ENCODE measurements at places on chromosomes 2 and 18. TPM values are rescaled to one million over a fixed set of nuclear protein-coding genes. Genes with fewer than 3 reads are reported as not detected.

COL6A3 gene
- total RNA-seq, result 94.4 TPM

ANKRD62 gene
- not detected for total RNA-seq

CNTNAP5 gene
- total RNA-seq, result not detected

KCNG2 gene
- total RNA-seq, result not detected

CXCR1 gene
- total RNA-seq, result 1.9 TPM

LYG1 gene
- 0.42 TPM for total RNA-seq

SLC39A6 gene
- 17.9 TPM for total RNA-seq

FRZB gene
- total RNA-seq, result 5.0 TPM

WNT6 gene
- total RNA-seq, result 6.2 TPM

HOXD10 gene
- total RNA-seq, result not detected

DPYSL5 gene
- total RNA-seq, result 0.06 TPM

C2orf66 gene
- total RNA-seq, result not detected

All from heart left ventricle (tissue), 16 donors.